ENCODE measurements at places on chromosomes 12 and 14.

GRCh38 chr14:102131741-102132140, 8.0 kb upstream of the WDR20 start:
- no peak for DNase-seq

DNA sequence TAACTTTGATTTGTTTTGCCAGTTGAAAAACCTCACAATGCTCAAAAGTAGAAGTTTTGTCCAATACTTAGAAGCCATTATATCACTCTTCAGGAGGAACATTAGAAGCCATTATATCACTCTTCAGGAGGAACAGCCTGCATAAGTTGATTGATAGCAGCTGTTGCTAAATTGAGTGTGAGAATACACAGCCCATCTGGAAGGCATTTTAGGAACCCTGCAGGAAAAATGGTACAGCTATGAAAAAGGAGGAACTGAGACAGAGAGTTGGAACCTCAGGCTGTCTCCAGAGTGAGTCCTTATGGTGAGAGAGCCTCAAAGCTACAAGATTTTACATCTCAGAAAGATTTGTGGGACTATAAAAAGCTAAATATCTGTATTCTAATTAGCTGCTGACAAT, 207.0 kb downstream of the MYRFL start:
- no peak for DNase-seq

DNA sequence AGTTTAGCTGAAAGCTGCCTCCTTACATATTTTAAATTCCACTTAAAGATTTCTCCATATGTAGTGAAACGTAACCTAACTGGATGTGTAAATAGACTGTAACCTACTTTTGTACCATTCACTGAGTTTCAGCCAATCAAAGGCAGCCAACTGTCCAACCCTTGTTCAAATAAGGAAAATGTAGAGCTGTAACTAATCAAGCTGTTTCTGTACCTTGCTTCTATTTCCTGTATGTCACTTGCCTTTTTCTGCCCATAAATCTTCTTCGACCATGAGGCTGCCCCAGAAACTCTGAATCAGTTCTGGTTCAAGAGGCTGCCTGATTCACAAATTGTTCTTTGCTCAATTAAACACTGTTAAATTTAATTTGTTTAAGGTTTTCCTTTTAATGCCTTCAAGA, 6.3 kb downstream of the SLC7A8 start:
- no peak for DNase-seq

DNA sequence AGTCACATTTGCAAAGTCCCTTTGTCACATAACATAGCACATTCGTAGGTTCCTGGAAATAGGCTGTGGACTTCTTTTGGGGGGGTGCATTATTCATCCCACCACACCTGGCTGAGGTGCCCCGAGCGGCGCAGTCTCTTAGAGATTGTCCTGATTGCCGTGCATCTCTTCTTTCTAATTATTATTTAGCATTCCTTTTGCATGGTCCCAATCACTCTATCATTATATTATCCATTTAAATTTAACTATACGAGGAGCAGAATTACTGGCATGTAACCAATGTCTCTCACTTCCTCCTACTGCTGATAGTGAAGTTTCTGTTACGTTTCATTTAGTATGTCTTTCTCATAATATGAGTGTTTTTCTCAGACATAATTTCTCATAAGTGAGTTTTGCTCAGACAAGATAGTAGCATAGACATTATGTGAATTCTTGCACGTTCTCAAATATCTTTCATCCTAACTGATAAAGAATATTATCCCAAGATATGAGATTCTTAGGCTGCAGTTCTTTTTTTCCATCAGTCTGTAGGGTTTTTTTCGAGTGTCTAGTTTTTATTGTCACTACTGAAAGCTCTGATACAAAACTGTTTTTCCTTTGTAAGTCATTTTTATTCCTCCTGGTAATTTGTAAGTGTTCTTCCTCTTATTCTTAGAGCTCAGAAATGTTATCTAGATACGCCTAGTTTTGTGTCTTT, 444.3 kb downstream of the NELL2 start:
- no peak for DNase-seq
